ENCODE measurements at places on chromosomes 7 and 10.
A peak's percentile ranks its signal among the peaks of the same experiment; 100 is the strongest.

- DNase-seq, result no peak
These were observed 6.1 kb downstream of the GSTO1 start for GRCh38 chr10:104260775-104261115.

DNA sequence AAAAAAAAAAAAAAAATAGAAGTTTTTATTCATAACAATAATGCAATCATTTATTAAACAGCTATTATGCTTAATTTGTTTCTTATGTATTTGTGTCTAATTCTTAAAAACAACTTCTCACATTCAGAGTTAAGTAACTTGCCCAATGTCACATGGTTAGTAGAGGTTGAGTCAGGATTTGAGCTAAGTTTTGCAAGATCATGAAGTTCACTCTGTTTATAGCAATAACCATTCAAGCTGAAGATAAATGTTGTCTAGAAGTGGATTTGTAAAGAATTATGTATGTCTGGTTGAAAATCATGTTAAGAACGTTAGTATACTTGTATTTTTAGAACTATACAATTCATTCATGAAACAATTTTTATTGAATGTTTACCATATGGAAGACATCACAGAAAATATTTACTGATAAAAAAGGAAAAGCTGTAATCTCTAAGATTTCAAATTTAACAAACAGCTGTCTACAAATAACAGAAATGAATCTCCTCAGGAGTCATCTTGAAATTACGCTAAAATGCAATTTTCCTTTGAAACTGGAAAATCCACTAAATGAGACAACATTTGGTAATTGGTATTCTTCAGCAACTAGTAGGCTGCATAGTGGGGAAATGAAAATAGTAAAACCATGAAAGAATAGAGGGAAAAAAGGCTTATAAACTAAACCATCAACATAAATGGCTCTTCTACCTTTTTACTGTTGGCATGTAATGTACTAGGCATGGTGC is 70.5 kb upstream of the AHR start:
- no peak for DNase-seq

GRCh38 chr10:9615189-9615588 is 1402.5 kb upstream of the CELF2 start:
- no peak for DNase-seq

GRCh38 chr7:73354196-73354595 is 26.2 kb downstream of the FKBP6 start:
- DNase-seq, result no peak

DNA sequence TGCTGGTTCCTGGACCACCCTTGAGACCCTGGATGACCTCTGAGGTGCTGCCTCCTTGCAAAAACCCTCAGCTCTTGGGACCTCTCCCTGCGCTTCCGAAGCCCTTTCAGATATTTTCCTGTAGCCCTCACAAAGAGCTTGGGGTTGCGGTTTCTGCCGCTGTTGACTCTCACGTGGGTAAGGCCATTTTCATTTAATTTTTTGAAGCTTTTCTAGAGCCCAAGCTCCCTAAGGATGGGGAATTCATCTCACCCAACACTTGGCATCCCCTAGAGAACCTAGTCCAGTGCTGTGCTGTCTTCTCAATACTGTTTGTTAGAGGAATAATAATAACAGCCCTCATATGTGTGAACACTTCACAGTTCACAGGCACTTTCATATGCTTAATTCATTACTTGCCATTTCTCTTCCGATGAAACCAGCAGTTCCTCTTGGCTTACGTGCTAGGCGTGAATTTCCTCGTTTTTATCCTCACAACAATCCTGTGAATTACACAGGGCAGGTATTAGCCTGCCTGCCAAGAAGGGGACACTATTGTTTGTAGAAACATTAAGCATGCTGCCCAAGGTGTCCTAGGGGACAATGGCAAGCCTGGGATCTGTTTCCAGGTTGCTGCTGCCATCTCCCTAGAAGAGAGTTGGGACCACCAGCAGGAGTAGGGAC is 71.6 kb upstream of the CTBP2 start:
- no peak for DNase-seq

GRCh38 chr10:76244061-76244686 is 812.8 kb downstream of the LRMDA start:
- DNase-seq, result peak; percentile 80

DNA sequence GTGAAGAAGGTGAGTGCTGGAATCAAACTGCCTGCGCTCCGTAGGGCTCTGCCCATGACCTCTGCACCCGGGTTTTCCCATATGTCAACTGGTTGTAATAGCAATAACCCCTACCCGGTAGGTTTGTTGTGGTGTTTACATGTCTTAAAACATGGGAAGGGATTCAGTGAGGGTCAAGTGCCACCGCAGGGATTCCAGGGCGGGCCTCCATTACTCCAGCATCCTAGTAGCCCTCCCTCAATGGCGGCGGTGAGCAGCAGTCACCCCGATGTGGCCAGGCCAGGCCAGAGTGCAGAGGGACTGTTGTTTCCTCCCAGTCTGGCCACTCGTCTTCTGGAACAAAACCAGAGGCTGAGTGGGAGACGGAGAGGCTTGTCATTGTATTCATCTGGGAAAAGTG is 37.6 kb upstream of the ENO4 start:
- DNase-seq, result no peak

DNA sequence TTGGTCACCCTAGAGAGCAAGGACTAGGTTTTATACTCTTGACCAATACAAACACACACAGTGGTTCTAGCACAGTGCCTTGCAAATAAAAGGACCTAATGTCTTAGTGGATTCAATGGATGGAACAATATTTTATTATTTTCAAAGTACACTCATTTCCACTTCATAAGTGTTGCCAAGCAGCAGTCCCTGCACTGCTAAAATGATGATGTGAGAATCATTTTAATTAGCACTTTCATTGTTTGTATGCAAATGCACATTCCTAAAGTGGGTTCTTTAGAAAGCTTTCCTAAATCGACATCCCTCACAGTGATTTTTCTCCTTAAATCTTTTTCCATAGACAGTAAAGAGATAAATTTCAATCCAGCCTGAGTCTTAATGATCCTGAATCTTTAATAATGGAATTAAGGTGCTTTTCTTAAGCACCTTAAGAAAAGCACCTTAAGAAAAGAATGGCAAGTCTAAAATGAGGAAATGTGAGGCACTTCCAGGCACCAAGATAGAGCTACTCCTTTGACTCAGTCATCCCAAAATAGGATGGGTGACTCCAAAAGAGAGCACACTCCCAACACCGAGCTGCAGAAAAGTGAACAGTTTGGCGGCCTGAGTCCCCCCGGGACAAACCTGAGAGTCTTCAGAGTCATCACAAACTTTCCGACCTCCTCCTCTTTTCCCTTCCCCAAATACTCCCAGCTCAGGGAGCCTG is 84.5 kb downstream of the SORBS1 start:
- no peak for DNase-seq

DNA sequence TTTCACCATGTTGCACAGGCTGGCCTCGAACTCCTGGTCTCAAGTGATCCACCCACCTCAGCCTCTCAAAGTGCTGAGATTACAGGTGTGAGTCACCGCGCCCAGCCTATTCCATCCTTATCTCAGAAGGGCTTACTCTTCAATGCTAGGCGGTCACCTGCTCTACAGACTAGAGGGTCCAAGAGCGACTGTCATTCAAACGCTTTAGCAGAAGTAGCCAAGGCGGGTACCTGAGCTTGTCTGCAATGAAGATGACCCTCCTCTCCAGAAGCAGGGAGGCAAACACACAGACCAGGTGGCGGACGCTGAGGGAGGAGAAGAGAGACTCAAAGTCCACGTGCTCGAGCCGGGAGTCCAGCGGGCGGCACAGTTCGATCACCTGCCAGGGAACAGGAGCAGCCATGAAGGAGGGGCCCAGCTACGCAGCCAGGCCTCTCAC is 65.1 kb upstream of the MKRN1 start:
- DNase-seq, result no peak

- no peak for DNase-seq
These were observed 98.0 kb downstream of the SPAG6 start for GRCh38 chr10:22443175-22443901.

- DNase-seq, result no peak
These were observed 1.5 kb upstream of the MEST start for GRCh38 chr7:130490311-130490791.

DNA sequence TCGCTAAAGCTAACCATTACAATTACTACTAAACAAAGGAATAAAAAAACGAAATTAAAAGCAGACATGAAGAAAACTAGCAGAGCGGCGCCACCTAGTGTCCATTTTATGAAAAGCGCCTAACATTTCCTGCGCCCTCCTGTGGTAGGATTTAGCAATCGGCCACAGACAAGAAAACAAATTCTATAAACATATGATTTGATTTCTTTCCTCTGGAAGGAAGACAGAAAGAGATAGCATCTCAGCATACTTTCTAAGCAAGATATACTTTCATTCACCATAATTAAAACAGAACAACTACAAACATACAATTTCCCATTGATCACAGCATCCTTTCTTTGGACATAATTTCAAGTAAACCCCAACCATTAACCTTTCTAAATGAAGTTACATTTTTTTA is 337.7 kb upstream of the NPVF start:
- DNase-seq, result peak; percentile 58

- no peak for DNase-seq
These were observed 6.0 kb downstream of the ZMIZ1 start for GRCh38 chr10:79074732-79075131.

DNA sequence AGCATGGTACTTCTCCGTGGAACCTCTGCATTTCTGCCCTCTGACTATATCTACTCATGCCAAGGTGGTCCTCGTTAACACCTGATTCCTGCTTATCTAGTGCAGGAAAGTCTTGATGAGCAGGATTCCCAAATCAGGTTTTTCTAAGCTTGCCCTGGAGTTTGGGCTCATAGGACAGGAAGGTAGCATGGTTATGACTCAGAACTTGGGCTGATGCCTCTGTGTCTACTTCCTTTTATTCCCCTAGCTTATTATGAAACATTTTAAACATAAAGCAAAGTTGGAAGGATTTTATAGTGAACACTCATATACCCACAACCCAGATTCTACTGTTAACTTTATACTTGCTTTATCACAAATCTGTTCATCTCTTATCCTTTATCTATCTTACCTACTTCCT is 5.6 kb downstream of the SUFU start:
- DNase-seq, result no peak

DNA sequence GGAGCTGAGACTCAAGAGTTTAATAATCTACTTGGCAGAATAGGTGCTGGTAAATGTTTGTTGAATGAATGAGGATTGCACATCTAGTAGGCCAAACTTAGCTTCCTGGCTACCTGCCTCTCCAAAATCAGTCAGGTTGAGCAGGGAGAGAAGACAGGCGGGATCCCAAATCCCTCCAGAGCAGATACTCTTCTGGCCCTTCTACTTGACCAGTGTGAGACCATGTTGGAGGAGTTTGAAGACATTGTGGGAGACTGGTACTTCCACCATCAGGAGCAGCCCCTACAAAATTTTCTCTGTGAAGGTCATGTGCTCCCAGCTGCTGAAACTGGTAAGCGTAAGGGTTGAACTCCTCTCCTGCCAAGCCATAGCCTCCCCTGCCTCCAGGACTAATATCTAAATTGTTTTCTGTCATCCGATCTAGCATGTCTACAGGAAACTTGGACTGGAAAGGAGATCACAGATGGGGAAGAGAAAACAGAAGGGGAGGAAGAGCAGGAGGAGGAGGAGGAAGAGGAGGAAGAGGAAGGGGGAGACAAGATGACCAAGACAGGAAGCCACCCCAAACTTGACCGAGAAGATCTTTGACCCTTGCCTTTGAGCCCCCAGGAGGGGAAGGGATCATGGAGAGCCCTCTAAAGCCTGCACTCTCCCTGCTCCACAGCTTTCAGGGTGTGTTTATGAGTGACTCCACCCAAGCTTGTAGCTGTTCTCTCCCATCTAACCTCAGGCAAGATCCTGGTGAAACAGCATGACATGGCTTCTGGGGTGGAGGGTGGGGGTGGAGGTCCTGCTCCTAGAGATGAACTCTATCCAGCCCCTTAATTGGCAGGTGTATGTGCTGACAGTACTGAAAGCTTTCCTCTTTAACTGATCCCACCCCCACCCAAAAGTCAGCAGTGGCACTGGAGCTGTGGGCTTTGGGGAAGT is 2.2 kb upstream of the MBLAC1 start:
- DNase-seq, result no peak

- no peak for DNase-seq
These were observed 66.8 kb upstream of the SEPHS1 start for GRCh38 chr10:13414855-13415254.

GRCh38 chr10:70476249-70477035 is 2.1 kb upstream of the PALD1 start:
- DNase-seq, result no peak

DNA sequence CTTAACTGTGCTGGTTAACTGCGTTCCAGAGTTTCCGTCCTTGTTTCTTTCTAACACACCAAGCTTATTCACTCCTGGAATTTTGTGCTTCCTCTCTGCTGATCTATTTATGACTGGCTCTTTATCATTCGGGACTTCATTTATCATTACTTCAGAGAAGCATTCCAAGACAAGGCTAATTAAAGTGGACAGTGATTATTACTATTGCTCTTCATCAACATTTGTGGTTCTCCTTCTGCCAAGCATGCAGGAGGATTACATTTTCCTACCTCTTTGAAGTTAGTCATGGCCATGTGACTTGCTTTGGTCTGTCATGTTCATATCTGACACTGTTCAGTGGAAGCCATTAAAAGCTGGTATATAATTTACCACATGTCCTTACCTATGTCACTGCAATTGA is 172.4 kb upstream of the AGR3 start:
- no peak for DNase-seq

- no peak for DNase-seq
These were observed 18.4 kb upstream of the EXOC6 start for GRCh38 chr10:92829786-92830377.

GRCh38 chr10:96972264-96972663 is 140.2 kb downstream of the LCOR start:
- no peak for DNase-seq

DNA sequence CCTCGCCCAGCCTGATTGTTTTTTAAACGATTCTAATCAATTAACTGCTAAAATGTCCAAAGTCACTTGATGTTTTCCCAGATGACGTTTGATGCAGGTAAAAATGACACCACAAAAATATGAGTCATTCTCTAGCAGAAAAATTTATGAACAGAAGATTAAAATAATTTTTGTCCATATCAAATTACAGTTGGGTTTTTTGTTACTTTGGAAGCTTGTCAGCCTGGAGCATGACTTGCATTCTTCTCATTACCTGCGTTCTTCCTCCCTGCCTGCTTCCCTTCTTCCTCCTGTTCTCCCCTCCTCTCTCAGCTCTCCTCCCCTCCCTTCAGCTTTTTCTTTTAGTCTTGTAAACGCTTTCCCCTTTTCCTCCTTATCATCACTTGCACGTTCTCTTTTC is 18.7 kb downstream of the IL15RA start:
- no peak for DNase-seq

- no peak for DNase-seq
These were observed 139.3 kb upstream of the COBL start for GRCh38 chr7:51455948-51456347.

- DNase-seq, result no peak
These were observed 35.9 kb upstream of the PFKP start for GRCh38 chr10:3031490-3031889.

- DNase-seq, result no peak
These were observed 80.8 kb upstream of the RHOBTB1 start for GRCh38 chr10:61024856-61025201.

- DNase-seq, result no peak
These were observed 45.1 kb upstream of the INPP5A start for GRCh38 chr10:132492323-132493025.
